ENCODE measurements at places on chromosomes 1 and 21.

- H3K4me1 ChIP-seq: peaks cover 6% of the 10 kb centered on the region
- H3K27me3 ChIP-seq: peaks cover 4% of the 10 kb centered on the region
- no peak for DNase-seq
- no peaks in the 10 kb centered on the region for H3K36me3 ChIP-seq
- no peak overlapping the region for H3K4me3 ChIP-seq
Measured at GRCh38 chr1:41390166-41390565, 28.9 kb downstream of the FOXO6 start.

DNA sequence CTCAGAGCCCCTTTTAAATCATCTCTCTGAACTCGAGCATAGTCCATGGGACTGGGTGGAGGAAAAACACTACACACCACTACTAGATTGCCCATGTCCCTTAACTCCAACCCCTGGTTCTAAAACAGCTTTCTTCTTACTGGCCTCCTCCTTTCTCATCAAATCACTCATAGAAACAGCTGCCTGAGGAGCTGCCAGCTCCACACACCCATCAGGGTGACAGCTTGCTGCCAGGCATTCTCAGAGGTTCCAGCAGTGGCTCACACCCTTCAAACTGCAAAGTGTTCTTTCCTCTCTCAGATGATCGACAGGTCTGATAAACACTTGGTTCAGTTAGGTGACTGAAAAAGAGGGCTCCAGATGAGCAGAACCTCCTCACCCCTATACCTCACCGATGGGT is 543.0 kb upstream of the PLXNA2 start:
- no peaks in the 10 kb centered on the region for H3K27me3 ChIP-seq
- no peak overlapping the region for H3K27ac ChIP-seq
- no peaks in the 10 kb centered on the region for H3K4me1 ChIP-seq
- no peaks in the 10 kb centered on the region for H3K36me3 ChIP-seq
- DNase-seq: no peak

DNA sequence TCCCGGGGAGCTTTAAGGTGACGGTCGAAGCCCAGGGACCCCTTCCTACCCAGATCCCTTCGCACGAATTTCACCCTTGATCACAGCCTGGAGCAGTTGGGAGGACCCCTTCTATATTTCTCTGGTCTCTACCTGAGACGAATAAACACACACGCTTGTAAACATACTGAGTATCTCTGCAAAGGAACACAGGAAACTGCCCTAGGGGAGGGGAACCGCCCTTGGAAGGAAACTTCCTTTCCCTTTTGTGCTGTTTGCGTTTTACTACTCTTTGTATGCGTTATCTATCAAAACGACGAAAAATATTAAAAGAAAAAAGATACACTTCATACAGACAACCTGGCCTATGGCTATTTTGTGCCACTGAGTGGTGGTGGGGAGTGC is 750 bp downstream of the NECAP2 start:
- H3K27me3 ChIP-seq: no peaks in the 10 kb centered on the region
- peak overlapping the region; percentile 88 for H3K27ac ChIP-seq
- peaks cover 22% of the 10 kb centered on the region for H3K4me1 ChIP-seq
- H3K4me3 ChIP-seq: peak overlapping the region; percentile 99
- DNase-seq: no peak

- no peak overlapping the region for H3K4me3 ChIP-seq
- no peak for DNase-seq
- H3K4me1 ChIP-seq: no peaks in the 10 kb centered on the region
- no peaks in the 10 kb centered on the region for H3K27me3 ChIP-seq
- no peaks in the 10 kb centered on the region for H3K36me3 ChIP-seq
- no peak overlapping the region for H3K27ac ChIP-seq
Measured at GRCh38 chr1:69710484-69711189, 142.9 kb downstream of the LRRC7 start.

DNA sequence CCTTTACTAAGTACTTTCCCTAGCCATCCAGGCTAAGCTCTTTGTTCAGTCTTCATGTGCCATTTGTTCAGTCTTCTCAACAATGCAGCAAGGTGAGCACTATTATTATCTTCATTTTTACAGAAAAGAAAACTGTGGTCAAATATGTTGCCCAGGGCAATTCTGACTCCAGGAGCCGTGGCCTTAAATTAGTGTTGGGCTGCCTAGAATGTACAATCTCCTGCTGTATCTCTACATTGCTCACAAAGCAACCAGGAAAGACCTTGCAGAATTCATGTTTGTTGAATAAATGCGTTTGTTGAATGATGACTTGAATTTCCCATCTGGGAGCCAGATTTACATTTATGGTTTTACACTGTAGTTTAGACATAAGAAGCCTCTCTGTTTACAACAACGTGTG is 14.2 kb downstream of the CD101 start:
- H3K4me3 ChIP-seq: no peak overlapping the region
- H3K36me3 ChIP-seq: no peaks in the 10 kb centered on the region
- no peaks in the 10 kb centered on the region for H3K27me3 ChIP-seq
- no peaks in the 10 kb centered on the region for H3K4me1 ChIP-seq
- no peak overlapping the region for H3K27ac ChIP-seq
- DNase-seq: no peak

DNA sequence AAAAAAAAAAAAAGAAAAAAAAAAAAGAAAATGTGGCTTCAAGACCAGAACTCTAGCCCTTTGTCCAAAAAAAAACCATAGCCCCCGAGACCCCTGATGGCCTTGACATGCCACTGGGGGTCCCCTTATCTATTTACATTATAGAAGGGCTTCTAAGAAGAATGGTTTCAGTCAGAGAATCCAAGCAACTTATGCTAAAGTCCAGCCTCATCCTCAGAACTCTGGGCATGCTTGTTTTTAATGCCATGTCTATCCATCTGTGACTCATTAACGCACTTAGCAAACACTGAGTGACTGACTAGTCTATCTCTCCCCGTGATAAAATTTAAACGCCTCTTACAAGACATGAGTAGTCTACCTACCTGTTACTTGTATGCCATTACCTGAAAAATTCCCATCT is 29.3 kb downstream of the ERG start:
- H3K27me3 ChIP-seq: no peaks in the 10 kb centered on the region
- no peaks in the 10 kb centered on the region for H3K36me3 ChIP-seq
- no peak for DNase-seq
- no peak overlapping the region for H3K27ac ChIP-seq

DNA sequence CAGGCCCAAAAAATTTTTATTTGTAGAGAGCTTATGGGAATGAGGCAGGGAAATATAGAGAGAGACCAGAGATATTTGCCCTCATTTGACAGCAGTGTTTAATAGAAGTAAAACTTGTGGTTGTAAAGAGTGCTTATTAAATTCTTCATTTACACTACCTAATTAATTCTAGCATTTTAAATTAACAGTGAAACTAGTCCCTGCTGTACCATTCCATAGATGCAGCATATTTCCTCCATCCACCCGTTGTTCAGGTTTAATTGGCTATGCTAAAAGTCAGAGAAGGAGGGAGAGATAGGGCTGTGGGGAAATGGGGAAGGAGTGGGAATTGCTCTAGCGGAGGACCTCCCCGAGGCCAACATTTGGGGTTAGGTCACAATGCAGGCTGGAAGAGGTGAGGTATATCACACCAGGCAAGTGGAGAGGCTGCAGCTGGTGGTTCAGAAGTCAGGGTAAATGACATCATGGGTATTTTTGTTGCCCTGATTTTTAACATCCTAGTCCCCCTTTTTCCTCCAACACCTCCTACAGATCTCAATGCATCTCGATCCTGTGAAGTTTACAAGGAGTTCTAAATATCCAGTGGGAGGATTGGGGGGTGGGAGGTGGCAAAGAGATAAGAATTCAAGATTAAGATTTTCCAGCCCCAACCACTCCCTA is 38.6 kb downstream of the ELAVL4 start:
- no peaks in the 10 kb centered on the region for H3K36me3 ChIP-seq
- H3K27ac ChIP-seq: no peak overlapping the region
- DNase-seq: no peak
- no peaks in the 10 kb centered on the region for H3K4me1 ChIP-seq

DNA sequence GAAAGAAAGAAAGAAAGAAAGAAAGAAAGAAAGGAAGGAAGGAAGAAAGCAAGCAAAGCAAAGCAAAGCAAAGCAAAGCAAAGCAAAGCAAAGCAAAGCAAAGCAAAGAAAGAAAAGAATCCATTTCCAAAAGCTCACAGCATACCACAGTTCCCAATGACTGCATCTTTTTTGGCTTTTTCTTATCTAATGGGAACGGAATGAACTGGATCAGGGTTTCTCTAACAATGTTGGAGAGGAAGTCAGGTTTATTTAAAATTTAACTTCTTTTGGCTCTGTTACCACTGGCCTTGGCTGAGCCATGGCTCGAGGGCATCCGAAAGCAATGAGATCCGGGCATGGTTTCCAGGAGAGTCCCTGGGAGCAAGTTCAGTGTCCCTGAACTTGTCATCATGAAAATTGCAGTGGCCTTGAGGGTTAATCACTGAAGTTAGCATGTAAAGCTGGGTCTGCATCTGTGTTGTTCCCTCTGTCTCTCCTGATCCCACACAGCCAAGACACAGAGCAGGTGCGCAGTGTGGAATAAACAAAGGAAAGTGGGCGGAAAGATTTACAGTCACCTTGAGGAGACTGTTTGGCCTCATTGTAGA is 34.6 kb upstream of the CTPS1 start:
- H3K36me3 ChIP-seq: no peaks in the 10 kb centered on the region
- H3K4me1 ChIP-seq: peaks cover 17% of the 10 kb centered on the region
- DNase-seq: no peak
- no peak overlapping the region for H3K4me3 ChIP-seq
- H3K27me3 ChIP-seq: no peaks in the 10 kb centered on the region
- peak overlapping the region; percentile 79 for H3K27ac ChIP-seq

- no peak overlapping the region for H3K27ac ChIP-seq
- H3K4me1 ChIP-seq: no peaks in the 10 kb centered on the region
Measured at GRCh38 chr1:43818691-43819090, 111.4 kb downstream of the ST3GAL3 start.

Measured in upper lobe of right lung (tissue), 1 donor.